ENCODE measurements at places on chromosomes 7 and 10. TPM values are rescaled to one million over a fixed set of nuclear protein-coding genes. Genes with fewer than 3 reads are reported as not detected.
A peak's percentile ranks its signal among the peaks of the same experiment; 100 is the strongest.

DNA sequence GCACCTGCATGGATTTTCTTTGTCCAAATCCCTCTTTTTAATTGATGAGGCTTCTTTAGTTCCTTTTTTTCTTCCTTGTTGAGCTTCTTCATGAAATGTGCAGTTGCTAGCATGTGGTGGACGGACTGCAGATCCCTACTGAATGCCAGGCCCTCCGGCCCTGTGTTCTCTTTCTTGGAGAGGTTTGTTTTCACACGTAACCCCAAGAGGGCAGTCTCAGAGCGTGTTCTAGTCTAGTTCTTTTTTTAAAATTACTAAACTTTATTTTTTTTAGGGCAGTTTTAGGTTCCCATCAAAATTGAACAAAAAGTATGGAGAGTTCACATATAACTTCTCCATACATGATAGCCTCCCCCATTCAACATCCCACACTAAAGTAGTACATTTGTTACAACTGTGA lies 190.0 kb downstream of the CFTR start:
- no peak for DNase-seq

- DNase-seq, result no peak
Observed at GRCh38 chr10:86265236-86265894, 101.2 kb downstream of the GRID1 start.

GRCh38 chr7:36966039-36966438 lies 241.7 kb upstream of the AOAH start:
- no peak for DNase-seq

- DNase-seq, result no peak
Observed at GRCh38 chr7:74311305-74311744, 22.1 kb downstream of the CLIP2 start.

GRCh38 chr10:6385665-6386064 lies 182.9 kb downstream of the PFKFB3 start:
- DNase-seq, result no peak

- no peak for DNase-seq
Observed at GRCh38 chr10:130138479-130138866, 2.3 kb downstream of the GLRX3 start.

DNA sequence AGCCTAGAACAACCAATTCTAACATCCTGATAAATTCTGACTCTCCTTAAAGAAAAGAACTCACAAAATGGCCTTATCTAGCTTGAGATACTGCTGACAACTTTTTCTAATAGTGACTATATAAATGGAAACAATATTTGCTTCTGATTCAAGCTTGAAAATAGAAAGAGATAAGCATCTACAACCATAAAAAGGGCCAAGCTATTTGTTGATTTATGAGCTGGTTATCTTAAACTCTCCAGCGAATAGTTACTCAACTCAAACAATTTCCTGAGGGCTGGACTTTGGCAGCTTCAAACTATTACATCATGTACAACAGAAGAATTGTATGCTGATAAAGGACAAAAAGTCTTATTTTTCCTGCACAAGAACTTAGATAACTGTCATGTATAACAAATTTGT lies 4.6 kb downstream of the USP54 start:
- DNase-seq, result no peak

DNA sequence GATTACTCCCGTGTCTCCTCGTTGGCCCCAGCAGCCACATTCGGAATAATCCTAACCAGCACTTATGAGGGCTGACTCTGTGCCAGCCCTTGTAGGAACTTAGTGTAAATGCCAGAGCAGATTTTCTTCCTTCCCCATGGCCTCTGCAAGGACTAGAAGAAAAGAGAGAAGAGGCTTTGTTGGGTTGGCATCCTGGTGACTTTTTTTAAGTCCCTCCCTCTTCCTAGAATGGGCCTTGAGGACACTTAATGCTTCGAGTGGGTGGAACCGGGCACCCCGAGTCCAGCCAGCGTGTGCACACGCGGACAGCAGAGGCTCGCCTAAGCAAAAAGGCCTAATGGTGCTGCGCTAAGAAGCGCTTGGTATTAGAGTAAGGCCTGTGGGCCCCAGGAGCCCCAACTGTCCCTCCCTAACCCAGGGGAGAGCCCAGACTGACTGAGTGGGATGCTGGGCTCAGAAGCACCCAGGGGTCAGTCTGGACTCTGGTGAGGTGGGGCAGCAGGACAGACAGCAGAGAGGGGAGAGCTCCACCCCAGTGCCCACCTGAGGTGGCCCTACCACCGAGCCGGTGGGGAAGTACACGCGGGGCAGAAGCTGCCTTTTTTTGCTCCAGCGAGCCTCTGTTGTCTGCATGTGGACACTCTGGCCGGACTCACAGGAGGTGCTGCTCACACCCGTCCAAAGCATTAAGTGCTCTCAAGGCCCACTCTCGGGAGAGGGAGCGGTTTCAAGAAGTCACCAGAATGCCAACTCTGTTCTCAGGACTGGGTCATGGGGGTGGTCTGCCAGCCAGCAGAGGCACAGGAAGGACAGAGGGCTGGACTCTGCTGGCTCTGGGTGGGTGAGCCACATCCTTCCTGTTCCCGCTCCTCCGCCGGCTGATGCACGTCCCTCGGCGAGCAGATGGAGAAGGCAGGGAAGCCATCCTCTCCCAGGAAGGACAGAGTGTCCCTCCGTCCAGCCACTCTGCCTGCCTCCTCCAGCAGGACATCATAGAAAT lies 12.5 kb downstream of the ITPRIP start:
- peak; percentile 71 for DNase-seq

- DNase-seq, result no peak
Observed at GRCh38 chr7:148304083-148304335, 286.6 kb upstream of the C7orf33 start.

GRCh38 chr7:92782236-92782635 lies 54.1 kb downstream of the CDK6 start:
- no peak for DNase-seq

GRCh38 chr10:944034-944831 lies 12.7 kb upstream of the LARP4B start:
- DNase-seq, result peak; percentile 77

- no peak for DNase-seq
Observed at GRCh38 chr10:11846542-11846941, 23.4 kb downstream of the PROSER2 start.

DNA sequence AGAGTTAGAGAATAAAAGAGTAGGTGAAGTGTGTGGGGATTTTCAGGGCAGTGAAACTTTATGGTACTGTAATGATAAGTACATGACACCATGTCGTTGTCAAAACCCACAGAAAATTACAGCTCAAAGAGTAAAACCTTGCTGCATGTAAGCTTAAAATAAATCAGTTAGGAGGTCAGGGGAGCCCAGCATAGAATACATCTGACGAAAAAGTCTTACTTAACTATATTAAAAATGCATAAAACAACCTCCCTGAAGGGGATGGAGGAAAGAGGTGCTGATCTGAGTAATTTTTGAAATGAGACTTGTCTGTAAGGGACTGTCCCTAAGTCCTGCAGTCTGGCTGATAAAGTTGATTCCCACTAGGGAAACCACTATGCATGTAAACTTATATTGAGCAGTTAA lies 49.8 kb upstream of the AKR1E2 start:
- no peak for DNase-seq

GRCh38 chr10:49664842-49665355 lies 14.6 kb upstream of the C10orf53 start:
- no peak for DNase-seq

- no peak for DNase-seq
Observed at GRCh38 chr7:130352194-130353074, 7.8 kb downstream of the CPA5 start.

DNA sequence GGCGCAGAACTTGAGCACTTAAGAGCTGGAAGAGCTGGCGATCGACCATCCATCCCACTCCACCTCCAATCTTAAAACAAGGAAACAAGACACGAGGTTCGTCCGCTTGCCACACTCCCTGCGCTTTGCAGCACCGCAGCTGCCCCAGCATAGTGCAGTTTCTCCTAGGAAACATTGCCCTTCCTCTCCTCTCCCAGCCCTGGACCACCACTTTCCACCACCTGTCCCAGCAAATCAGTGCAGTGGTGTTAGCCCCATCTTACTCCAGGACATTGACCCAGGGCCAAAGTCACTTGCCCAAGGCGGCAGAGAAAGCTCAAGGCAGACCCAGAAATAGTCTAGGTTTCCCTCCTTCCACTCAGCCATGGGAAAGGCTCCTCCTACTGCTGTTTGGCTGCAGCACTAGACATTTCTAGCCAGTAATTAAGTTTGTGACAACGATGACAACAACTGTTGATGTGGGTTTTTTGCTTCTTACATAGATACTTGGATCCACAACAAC lies 1.5 kb upstream of the PARD3 start:
- peak; percentile 39 for DNase-seq

GRCh38 chr7:73605601-73606220 lies 18.6 kb downstream of the MLXIPL start:
- no peak for DNase-seq

- no peak for DNase-seq
Observed at GRCh38 chr10:56920601-56921261, 559.7 kb upstream of the ZWINT start.

- no peak for DNase-seq
Observed at GRCh38 chr10:48813291-48813690, 126.3 kb downstream of the LRRC18 start.

DNA sequence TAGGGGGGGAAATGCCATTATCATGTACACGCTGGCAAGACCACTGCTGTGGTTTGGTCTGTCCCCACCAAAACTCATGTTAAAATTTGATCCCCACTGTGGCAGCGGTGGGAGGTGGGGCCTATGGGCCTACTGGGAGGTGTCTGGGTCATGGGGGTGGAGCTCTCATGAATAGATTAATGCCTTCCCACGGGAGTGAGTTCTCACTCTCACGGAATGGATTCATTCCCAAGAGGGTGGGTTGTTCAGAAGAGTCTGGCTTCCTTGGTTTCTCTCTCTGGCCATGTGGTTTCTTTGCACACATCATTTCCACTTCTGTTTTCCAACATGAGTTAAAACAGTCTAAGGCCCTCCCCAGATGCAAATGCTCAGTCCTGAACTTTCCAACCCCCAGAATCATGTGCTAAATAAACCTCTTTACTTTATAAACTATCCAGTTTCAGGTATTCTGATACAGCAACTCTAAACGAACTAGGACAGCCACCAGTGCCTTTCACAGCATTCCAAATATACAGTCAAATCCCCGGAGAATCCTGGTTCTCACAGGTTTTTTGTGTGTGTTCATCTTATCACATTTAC lies 44.3 kb downstream of the SMURF1 start:
- DNase-seq, result no peak

GRCh38 chr10:34864149-34865067 lies 49.3 kb upstream of the PARD3 start:
- no peak for DNase-seq

DNA sequence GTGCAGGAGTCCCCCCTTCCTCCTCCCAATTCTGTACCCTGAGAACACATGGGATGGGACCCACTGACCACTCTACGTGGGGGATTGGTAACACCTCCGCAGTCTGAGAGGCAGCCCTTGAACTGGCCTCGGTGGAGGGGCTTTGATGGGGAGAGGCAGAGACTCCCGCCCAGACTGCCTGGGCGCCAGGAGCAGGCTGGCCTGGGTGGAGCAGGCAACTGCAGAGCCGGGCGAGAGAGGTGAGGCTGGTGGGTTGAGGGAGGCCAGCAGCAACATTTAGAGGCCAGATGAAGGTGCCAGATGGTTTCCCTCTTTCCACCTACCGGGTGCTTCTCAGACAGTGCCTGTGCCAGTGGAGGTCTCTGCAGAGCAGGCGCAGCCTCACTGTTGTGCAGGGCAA lies 30.7 kb upstream of the ZNF467 start:
- no peak for DNase-seq

DNA sequence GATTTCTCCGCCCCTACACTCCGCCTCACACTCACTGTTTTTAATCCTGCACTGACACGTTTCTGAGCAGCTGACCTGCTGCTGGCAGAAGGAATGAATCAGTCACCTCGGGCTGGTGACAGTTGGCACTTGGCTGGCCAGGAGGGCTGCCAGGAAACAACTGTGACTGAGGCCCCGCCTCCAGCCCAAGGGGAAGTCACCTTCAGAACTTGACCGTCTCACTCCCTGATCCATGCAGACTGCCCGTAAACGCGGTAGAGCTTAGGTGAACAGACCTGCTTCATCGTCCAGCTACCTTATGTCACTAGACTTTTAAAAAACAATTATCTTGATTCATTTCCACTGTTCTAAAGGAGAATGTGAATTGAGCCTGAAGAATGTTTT lies 107.5 kb downstream of the DOCK1 start:
- DNase-seq, result peak; percentile 88

GPR22 gene
- 54.4 TPM for total RNA-seq

SPDYE2B gene
- not detected for total RNA-seq

FAM25G gene
- total RNA-seq, result not detected

PDLIM1 gene
- 231 TPM for total RNA-seq

PNLIPRP1 gene
- not detected for total RNA-seq

ZYX gene
- total RNA-seq, result 73.9 TPM

GDF2 gene
- not detected for total RNA-seq

HELLS gene
- total RNA-seq, result 0.82 TPM

HPSE2 gene
- not detected for total RNA-seq

NUTM2E gene
- total RNA-seq, result 0.10 TPM

UFSP1 gene
- total RNA-seq, result 1.9 TPM

KLLN gene
- 0.47 TPM for total RNA-seq

TMEM213 gene
- not detected for total RNA-seq

RTKN2 gene
- not detected for total RNA-seq
